NCI-H510A (cell line): ENCODE measurements at places on chromosomes 6 and 20.
A peak's percentile ranks its signal among the peaks of the same experiment; 100 is the strongest.

DNA sequence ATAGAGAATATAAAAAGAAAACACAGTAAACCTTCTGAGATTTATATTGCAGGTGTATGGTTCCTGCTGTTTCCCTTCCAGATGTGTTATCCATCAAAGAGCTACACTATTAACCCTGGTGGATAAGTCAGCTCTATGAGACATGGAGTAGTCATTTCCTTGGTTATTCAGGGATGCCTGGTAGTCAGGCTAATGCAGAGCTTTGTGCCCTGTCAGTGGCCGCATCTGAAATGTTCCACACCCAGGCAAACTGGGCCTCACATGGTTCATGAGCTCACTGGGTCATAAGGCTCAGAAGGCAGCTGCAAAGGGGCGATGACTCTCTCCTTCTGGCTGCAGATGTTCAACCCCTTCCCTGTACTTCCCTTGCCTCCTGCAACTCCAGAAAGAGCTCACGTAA lies 473.6 kb downstream of the EPHA7 start:
- no peak for DNase-seq

DNA sequence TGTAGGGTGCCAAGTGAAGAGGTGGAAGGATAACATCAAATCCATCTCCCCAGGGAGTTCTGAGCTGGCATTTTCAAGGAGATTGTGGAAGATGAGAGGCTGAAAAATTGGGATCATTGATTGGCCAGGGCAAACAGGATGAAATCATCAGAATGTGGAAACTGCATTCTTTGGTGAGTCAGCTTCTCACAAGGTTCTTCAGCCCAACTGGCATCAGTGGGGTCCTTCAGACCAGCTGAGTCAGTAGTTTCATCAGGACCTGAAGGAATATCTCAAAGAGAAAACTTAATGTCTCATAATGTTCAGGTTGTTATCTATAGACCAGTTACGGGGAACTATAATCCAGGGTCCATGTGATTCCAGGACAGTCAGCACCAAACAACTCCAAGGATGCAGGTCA lies 195.8 kb downstream of the HAO1 start:
- no peak for DNase-seq

DNA sequence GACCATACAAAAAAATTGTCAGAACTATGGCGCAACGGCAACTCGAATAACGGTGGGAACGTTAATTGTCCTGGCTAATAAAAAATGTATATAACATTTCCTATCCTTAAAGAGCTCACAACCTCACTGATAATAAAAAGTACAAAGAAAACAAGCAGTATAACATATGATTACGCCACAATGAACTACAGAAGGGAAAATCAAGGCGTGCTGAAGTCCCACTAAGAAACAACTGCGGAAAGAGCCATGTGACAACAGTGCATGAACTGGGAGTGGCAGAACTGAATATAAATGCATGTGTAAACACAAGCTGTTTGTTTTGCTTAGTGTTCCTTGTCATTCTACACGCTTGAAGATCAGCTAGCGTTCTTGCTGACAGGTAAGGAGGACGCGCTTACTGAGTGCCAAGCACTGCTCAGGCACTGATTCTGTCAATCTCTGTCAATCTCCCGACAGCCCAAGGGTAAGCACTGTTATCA lies 466 bp upstream of the PSMB1 start:
- no peak for DNase-seq

DNA sequence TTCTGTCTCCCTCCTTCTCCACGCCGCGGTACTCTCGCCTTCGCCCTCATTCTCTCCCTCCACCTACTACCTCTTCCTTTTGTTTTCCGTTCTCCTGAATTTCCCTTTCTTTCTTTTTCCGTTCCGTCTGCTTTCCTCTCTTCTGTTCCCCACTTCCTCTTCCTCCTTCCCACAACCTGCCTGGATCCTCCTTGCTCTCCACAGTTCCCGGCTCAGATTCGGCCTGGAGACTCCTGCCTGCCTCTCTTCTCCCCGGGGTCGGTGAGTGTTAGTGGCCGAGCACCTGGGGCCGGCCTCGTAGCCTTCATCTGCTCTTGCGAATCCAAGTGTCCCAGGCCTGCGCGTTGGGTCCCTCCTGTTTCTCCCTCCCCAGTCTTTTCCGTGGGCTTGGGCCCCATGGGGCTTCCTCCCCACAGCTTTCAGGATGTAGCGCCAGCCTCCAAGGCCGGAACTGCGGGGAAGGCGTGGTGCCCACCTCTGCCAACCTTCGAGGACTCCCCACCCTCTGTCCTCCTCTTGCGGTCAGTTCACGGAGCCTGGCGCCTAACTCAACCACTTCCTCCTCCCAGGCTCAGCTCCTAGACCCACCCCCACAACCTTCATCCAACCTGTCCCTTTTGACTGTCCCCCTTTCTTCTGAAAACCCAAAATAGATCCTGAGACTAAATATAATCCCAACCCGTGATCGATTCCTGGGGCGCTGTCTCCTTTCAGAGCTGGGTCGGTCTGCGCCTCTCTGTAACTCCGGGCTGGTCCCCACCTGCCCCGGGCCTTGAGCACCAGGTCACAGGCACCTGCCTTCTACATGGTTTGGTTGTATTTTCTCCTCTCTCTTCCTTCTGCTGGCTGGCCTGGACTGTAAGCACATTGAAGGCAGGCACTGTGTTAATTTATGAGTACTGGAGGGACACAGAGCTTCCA lies 6.8 kb downstream of the NRN1 start:
- no peak for DNase-seq

DNA sequence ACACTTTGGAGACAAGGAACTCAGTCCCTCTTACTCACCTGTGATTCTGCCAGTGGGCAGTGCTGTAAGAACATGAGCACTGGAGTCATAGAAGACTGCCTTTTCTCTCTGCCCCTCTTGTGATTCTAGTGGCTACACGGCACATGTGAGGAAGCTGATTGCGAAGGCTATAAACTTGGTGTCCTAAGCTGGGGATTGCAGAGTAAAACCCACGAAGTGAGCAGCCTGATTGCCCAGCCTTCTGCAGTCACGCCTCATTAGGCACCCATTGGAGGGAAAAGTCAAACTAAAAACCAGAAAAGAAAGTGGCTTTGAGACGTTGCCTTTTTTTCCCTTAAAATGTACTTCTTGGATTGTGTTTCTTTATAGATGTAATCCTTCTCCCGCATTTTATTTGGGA lies 748.4 kb upstream of the CHD6 start:
- peak; percentile 35 for DNase-seq

DNA sequence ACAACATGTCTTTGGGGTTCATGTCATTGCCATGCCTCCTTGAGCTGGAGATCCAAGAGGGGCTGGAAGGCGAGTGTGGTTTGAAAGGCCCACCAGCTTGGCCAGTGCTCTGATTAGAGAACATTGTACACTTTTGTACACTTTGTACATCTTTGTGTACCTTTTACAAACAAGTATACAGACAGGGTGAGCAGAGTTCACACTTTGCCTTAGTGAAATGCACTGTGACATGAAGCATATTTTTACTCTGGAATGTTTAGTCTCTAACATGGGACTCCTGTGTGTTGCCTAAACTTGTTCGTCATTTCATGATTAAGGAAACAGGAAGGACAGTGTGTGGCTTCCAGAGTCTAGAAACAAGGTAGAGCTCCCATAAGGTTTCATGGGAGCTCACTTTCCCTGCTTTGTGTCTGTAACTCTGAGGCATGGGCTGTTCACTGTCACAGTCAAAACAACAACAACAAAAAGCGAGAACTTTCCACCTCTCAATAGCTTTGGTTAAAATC lies 225.8 kb upstream of the SOX4 start:
- no peak for DNase-seq

DNA sequence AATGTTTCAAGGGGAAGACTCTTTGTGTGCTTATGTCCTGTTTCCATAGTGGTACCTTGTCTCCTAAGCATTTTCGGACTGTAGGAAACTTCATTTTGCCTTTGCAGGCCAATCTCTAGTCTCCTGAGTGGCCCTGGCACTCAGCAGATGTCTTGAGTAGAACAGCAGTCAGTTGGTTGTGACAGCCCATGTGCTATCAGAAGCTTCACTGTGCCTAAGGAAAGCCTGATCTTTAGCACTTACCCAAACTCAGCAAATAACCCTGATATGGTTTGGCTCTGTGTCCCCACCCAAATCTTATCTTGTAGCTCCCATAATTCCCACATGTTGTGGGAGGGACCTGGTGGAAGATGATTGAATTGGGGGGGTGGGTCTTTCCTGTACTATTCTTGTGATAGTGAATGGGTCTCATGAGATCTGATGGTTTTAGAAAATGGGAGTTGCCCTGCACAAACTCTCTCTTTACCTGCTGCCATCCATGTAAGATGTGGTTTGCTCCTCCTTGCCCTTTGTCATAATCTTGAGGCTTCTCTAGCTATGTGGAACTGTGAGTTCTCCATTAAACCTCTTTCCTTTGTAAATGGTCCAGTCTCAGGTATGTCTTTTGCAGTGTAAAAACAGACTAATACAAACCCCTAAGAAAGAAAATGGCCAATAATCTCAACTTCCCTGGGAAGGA lies 15.9 kb upstream of the SRPK1 start:
- no peak for DNase-seq

GRCh38 chr20:60993433-60994044 lies 258.5 kb upstream of the CDH4 start:
- DNase-seq: no peak

DNA sequence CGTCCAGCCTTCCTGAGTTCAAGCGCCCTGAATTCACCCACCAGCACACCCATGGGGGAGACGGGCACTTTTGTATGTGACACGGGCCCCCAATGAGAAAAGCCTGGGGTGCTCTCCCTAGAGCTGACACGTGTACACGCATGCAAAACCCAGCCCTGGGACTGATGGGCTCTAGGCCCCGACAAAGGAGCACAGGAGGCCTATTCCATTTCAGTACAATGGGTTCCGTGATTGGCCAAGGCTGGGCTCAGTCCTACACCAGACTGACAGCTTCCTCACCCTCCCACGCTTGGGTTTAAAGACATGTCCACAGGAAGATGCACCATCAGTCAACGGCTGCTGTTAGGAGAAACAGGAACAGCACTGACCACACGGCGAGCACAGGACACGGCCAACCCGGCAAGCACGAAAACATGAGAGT lies 8.8 kb downstream of the ZBTB46 start:
- DNase-seq: no peak

- DNase-seq: no peak
Measured at GRCh38 chr6:54053881-54054391, 57.3 kb upstream of the MLIP start.

DNA sequence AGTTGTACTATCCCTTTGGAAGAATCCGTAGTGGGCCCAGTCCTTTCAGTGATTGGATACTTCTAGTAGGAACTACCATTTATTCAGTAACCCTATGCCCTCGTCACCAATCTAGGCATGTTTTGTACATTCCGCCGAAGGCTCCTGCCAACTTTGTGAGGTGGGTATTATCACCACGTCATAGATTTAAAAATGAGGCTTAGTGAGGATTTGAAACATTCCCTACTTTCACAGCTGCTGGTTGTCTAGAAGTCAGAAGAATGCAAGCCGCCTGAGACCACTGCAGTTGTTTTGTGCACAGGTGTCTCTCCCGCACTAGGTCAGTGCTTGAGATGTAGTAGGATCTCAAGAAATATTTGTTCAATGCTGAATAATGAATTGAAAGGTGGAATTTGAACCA lies 32.6 kb downstream of the ENPP1 start:
- no peak for DNase-seq
